Fibroblast of lung (primary cell): ENCODE measurements at places on chromosomes 5 and 9. TPM values are rescaled to one million over a fixed set of nuclear protein-coding genes. Genes with fewer than 3 reads are reported as not detected.
A peak's percentile ranks its signal among the peaks of the same experiment; 100 is the strongest.

GRCh38 chr5:171453056-171453725 is 33.7 kb downstream of the FGF18 start:
- no peak for DNase-seq

DNA sequence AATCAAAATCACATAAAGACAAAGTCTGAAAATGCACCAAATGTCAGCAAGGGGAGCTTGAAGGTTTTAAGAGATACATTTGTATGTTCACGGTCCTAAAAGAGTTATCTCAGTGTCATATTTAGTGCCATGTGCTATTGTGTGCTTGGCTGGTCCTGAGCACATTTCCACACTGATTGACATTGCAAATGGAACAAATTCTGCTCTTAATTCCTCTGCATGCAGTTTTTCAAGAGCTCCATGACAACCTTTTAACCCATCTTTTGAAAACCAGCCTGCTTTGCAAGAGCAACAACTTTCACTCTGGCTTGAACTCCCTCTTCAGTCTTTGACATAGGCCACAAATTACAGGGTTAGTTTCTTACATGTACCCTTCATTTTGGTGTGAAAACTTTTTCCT is 175.4 kb upstream of the ACTBL2 start:
- DNase-seq, result no peak

GRCh38 chr5:96074870-96075269 is 113.2 kb upstream of the ELL2 start:
- peak; percentile 39 for DNase-seq

Gene ALDH7A1
- total RNA-seq, result 39.5 and 44.8 TPM in 2 replicates

DNA sequence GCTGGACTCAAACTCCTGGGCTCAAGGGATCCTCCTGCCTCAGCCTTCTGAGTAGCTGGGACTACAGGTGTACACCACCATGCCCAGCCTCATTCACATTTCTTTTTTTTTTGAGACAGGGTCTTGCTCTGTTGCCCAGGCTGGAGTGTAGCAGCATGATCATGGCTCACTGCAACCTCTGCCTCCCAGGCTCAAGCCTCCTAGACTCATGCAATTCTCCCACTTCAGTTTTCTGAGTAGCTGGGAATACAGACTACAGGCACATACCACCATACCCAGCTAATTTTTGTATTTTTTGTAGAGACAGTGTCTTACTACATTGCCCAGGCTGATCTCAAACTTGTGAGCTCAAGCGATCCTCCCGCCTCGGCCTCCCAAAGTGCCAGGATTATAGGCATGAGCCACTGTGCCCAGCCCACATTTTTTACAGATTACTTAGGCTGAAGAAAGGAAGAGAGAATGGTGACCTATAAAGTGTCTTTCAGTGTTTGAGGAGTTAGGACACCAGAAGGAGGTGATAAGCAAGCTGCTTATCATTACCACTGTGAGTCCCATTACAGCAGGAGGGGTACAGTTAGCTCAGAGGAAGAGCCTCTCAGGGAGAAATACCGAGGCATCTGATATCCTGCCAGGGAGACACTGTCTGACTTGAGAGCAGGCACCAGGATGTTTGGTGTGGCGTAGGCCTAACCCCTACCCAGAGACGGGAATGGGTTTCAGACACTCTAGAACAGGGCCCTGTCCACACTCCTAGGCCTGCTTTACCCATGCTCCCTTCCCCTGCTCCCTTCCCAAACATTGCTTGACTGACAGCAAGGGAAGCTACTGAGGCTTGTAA is 9.7 kb downstream of the FAXDC2 start:
- no peak for DNase-seq

DNA sequence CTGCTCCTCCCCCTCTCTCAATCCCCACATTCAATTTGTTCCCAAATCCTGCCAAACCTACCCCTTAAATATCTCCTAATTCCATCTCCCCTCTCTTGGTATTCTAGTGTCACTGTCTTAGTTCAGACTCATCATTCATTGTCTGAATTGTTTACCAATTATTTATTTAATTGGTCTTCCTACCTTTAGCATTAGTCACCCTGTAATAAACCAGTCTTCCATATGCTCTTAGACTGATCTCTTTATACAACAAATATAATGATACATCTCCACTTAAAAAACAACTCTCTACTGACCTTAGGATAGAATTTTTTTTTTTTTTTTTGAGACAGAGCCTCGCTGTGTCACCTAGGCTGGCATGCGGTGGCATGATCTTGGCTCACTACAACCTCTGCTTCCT is 51.4 kb downstream of the RFK start:
- no peak for DNase-seq

DNA sequence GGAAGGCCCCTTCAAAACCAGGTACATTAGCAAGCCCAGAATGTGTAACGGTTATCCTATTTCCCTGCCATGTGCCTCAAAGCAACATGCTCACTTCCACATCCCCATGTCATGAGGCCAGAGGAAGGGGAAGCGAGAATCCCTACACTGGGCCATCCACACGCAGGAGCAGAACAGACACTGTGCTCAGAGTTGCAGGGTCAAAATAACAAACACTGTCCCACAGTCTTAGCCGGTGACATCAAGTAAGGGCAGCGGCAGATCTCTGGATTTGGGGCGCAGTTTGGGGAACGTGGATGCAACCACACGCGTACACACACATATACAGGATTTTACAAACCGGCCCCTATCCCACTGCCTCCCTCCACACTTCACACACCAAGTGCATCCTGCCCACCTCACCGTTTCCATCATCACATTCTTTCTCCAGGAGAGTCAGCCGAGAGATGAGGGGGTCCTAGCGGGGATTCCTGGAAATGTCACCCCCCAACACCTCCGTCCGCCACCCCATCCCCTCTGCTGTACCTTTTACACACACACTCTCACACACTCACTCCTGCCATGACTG is 776 bp downstream of the APBA1 start:
- DNase-seq, result no peak

DNA sequence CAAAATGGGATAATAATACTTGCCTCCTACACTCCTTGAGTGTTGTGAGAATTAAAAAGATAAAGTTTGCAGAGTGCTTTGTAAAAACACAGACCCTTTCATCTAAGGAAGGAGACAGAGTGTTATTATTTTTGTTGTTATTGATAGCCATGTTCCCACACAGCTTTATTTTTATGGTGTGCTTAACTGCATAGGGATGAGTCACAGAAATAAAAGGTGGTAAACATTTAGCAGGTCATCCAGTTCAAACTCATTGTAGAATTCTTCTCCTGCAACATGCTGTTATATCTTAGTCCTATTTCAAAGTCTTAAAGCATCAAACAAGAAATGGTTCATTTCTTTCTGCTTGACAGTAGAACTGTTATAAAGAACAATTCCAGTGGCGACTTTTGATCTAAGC is 367.5 kb upstream of the ACTBL2 start:
- DNase-seq, result no peak

Gene ANKRD34B
- not detected in 2 replicates for total RNA-seq

- peak; percentile 45 for DNase-seq
Measured at GRCh38 chr5:78985725-78986223, 664 bp upstream of the ARSB start.

- DNase-seq, result no peak
Measured at GRCh38 chr9:127886401-127886972, 9.0 kb upstream of the AK1 start.

Gene RNF183
- total RNA-seq, result not detected in 2 replicates

Gene SLC6A18
- total RNA-seq, result not detected in 2 replicates

- DNase-seq, result peak; percentile 62
Measured at GRCh38 chr9:70389621-70390266, 24.7 kb downstream of the KLF9 start.

DNA sequence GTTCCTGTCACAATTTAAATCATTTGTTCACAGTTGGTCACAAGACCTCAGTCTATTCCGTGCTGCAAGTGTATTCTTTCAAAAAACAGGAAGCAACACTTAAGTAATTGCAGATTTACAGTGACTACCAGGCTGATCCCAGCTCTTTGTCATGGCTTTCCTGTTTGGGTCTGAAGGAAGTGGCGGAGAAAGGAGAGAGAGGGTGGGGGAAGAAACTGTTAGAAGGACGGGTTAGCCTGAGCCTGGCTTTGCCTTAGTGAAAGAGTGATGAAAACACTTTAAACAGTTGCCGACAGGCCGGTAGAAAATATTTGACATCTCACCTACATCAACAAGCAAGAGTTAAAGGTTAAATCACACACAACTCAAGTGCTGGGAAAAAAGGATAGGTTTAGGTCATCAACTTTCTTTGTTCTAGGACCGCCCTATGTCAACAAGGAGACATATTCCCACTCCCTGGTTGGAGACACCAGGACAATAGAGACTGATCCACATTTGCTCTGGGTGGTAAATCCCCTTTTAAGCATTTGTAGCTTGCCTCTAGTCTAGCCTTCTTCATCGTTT is 102.2 kb upstream of the DAB2 start:
- DNase-seq, result no peak

GRCh38 chr9:32954642-32955041 is 46.8 kb downstream of the APTX start:
- peak; percentile 84 for DNase-seq

DNA sequence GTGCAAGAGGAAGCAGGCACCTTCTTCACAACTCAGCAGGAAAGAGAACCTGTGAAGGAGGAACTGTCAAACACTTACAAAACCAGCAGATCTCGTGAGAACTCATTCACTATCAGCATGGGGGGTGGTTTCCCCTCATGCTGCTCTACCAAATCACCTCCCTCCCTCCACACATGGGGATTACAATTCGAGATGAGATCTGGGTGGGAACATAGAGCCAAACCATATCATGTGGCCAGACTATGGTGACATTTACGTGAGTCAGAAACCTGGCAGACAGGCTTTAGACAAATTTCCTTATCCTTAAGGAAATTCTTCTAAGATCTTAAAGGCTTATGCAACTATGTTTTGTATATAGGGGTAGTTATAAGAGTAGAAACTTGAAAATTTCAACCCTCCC is 8.7 kb upstream of the AOPEP start:
- no peak for DNase-seq

Gene IDNK
- total RNA-seq, result 5.9 and 7.8 TPM in 2 replicates

- DNase-seq, result no peak
Measured at GRCh38 chr9:113356686-113357292, 7.4 kb downstream of the BSPRY start.

Gene GFI1B
- under 0.01 TPM in 1 of 2 replicates, not detected in the other for total RNA-seq

DNA sequence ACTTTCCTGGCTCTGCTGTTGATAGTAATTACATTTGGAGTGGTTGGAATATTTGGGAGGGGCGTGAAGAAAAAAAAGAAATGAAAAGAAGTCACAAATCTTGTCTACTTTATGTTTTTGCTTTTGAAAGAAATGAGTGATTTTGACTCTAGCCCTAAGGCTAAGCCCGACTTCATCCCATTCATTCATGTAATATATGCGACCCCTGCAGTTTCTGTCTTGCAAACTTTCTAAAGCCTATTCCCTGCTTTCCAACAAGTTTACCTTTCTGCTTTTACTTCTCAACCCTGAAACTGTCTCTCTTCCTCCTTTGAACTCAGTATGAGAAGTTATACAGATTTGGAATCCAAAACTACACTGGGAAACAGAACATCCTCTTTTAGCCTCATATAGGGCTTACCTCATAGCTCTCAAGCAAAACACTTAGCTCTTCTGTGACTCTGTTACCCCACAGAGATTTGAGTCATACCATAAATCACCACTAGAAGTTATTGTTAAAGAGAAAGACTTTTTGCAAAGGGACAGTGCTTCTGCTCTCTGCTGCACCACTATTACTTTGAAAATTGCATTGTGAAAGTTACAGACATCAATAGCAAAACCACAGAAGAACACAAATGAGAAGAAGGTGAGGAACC is 1.6 kb downstream of the CFAP95 start:
- DNase-seq, result peak; percentile 57

DNA sequence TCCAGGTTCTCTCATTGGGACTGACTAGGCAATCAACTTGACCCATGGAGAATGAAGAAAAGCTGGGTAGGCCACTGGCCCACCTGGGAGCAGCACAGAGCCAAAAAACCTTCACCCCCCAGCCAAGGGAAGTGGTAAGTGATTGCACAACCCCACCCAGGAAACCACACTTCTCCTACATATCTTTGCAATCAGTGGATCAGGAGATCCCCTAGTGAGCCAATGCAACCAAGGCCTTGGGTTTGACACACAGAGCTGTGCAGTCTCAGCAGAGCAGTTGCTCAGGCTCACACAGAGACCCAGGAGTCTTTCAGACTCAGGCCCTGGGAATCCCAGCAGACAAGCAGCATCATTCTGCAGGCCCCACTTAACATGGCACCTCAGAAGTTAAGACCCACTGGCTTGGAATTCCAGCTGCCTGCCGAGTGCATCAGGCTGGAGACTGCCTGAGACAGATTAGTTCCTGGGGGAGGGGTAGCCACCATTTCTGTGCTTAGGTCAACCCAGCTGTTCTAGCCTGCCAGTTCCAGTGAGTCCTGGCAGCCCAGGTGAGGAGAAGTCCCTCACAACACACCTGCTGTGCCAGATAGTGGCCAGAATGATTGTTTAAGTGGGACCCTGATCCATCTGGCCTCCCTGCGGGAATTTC is 136.4 kb downstream of the SAXO1 start:
- peak; percentile 31 for DNase-seq

DNA sequence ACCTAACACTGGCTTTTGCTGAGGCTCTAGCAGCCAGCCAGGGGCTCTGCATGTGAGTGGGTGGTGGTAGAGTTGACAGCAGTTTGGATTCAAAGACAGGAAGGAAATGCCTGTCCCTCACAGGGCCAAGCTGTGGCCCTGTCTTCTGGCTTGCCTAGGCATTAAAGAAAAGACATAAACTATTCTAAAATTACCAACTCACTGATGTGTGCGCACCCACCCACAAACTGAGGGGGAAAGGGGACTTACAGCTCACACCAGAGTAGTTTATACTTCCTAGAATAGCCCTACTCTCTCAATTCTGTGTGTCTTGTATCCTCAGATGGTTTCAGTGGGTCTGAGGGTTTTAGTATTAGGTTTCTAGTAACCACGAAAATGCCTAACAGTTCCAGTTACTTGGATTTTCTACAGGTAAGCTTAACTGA is 18.3 kb upstream of the IL13 start:
- DNase-seq, result no peak

Gene TSSK1B
- total RNA-seq, result under 0.01 and 0.50 TPM in 2 replicates

GRCh38 chr9:129697656-129698253 is 32.3 kb downstream of the PRRX2 start:
- DNase-seq, result peak; percentile 73

DNA sequence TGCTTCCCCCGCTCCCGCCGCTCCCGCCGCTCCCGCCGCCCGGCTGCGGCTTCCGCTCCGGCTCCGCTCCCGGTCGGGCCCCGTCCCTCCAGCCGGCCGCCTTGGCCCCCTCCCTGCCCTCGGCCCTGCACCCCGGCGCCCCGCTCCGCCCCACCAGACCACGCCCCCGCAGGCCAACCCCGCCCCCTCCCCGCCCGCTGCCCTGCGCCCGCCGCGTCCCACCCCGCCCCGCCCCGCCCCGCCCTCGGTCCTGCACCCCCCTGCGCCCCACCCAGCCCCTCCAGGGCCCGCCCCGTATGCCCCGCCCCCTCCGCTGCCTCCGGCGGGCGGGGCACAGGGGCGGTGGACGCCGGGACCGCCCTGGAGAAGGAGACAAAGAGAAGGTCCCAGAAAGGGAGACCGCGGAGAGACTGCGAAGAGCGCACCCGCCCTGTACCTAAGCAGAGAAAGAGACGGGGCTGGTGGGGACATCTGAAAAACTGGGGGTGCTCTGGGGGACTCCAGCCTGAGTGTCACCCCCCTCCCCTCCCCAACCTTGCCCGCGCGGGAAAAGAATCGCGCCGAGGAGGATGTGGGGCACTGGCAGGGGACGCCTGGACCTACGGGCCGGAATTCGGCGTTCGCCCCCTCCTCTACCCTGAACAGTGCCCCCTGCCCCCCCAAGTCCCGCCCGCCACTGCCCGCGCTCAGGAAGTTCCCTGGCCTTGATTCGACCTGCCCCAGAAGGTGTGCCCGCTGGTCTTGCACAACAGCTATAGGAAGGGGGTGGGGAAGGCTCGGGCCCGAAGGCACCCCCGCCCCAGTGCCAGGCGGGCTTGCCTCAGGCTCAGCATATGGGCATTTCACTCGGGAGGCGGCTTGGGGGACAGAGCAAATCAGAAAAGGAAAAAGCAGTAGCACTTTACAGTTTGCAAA is 42.8 kb upstream of the STXBP1 start:
- peak; percentile 75 for DNase-seq
